ENCODE measurements at places on chromosomes 12 and 14.

- no peak for DNase-seq
These were observed 60.9 kb upstream of the PSMA6 start for GRCh38 chr14:35231207-35231760.

DNA sequence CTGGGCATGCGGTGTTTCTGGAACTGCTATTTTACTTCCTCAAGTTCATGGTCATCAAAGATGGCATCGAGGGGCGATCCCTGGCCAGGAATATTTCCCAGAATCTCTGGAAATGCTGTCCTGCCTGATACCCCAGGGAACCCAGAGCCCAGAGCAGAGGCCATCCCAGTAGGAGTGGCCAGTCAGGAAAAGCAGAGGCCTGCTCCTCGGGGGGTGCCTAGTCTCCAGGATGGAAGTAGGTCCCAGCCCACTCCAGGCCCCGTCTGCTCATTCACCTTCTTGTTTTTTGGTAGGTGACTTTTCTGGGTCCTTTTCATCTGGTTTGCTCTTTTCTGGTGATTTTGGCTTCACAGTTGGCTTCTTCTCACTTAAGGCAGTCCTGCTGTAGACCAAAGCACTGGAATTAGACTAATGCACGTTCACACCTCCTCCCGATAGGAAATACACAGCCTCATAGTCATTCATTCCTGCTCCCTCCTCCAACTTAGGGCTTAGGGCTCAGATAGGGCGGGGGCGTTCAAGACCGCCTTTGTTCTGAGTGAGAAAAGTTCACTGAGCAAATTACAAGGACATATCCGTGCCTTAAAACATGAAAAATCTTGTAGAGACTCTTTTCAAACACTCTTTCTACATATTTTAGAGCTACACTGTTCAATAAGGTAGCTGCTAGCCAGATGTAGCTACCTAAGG is 51.1 kb downstream of the TRAFD1 start:
- no peak for DNase-seq

DNA sequence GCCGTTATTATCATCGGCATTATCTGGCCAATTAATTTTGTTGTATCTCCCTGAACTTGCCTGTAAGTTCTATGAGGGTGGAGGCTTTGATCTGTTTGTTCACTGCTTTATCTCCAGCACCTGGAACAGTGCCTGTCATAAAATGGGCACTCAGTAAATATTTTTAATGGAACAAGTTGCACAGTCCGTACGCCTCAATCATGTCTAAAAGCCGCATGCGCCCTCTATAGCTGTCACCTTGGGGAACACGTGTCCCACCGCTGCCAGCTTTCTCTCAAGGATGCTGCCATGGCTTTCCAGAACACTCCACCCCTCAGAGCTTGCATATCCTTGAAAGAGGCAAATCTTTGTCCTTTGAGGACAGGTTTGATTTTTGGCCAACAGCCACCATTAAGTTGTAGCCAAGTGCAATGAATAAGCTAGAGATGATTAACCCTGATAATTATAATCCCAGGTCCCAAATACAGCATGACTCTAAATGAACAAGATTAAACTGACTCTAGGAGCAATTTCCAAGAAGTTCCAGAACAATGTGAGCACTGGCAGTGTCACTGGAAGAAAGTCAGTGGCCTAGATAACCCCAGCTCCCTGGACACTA is 55.1 kb downstream of the ERH start:
- DNase-seq, result no peak

DNA sequence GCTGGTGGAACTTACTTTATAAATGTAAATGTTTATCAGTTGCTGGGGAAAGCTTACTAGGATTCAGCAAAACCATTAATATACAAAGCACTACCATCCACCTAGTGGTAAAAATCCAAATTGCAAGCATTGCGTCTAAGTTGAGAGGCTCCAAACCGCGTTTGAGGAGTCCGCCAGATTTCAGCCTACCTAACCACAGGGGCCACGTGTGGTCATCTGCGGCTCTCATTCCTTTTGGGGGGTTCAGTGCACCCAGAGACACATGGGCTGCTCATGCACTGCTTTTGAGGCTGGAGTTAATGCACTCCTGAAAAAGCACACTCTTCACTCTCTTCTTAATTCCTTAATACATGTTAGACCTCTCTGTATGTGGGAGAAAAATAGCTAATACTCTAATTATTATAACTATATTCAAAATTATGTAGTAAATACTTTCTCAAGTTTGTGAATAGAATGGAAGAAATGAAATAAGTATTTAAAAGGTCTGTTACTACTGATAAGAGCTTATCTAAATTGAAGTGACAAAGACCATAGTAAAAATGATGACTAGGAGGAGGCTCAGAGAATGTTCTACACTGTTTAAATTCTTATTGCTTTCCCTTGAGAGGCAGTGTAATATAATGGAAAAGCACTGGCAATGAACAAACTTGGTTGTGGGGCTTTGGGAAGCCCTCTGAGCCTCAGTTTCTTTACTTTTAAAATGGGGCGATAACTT is 41.4 kb upstream of the MANSC4 start:
- DNase-seq, result no peak

DNA sequence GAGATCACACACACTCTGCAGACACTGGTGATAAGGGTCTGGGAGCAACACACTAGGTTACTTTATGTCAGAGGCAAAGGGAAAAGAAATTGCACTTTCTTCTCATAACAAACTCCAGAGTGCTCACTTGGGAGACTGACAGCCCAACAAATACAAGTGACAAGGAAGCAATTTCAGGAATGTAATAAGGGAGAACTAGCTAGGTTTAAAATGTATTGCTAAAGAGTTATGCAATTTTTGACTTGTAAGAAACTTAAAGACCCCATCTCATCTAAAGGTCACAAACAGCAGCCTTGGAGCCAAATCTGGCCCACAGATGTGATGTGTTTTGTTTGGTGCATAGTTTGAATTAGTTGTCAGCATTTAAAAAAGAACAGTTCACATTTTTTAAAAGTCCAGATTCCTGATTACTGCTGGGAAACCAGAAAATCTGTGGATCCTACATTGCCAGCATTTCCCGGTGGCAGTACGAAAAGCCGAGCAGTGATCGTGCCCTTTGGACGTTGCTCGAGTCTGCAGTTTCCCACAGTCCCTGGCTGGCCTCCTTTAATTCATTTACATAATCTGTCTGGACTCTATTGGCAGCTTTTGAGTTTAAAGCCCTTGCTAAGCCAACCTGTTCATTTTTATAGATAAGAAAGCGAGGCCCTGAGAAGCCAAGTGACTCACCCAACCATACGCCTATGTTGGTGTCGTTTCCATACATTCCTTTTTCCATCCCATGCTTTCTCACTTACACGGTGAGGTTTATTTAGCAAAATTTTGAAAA is 42.0 kb upstream of the ETV6 start:
- DNase-seq, result no peak

GRCh38 chr12:27984275-27984674 is 11.7 kb upstream of the PTHLH start:
- no peak for DNase-seq

DNA sequence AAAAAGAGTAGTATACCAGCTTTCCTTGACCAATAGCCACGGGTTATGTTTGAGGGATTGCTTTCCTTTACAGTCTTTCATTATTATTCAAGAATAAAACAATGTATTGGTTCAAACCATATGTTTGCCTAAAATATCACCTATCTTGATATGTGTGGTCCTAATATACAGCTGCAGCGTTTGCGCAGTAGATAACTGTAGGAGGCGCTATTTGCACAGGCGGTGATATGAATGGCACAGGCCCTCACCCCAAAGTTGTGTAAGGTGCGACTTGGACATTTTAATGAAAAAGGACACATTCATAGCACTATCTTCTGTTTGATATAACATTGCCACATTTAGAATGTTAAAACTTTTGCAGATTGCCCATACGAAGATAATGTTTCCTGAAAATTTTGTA is 298.4 kb downstream of the TRHDE start:
- no peak for DNase-seq

GRCh38 chr12:99498756-99499155 is 148.8 kb upstream of the GARIN6 start:
- DNase-seq, result no peak

- no peak for DNase-seq
These were observed 642 bp upstream of the ACSM4 start for GRCh38 chr12:7303230-7303629.

GRCh38 chr12:64139021-64139420 is 83.1 kb downstream of the KICS2 start:
- DNase-seq, result no peak

GRCh38 chr12:47419497-47419896 is 286.3 kb downstream of the RPAP3 start:
- no peak for DNase-seq

GRCh38 chr14:82445810-82446570 is 912.3 kb upstream of the SEL1L start:
- no peak for DNase-seq

GRCh38 chr12:97358361-97358760 is 104.2 kb upstream of the RMST start:
- DNase-seq, result no peak

DNA sequence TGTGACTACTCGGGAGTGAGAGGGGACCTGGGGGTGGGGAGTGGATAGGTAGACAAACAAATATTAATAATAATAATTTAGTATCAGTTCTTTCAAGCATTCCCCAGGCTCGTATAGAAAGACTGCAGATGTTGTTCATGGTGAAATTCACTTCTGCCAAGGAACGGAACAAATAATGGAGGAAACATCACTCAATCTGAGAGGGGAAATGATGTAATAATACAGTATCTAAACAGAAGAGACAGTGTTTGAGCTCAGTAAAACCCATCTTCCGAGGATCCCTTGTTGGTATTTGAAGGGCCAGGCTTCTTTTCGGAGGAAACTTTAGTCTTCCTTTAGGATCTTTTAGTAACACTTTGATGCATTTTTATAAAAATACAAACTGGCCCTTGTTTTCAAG is 114.2 kb downstream of the KCNK10 start:
- no peak for DNase-seq

GRCh38 chr12:102487226-102487625 is 6.9 kb upstream of the IGF1 start:
- DNase-seq, result no peak

DNA sequence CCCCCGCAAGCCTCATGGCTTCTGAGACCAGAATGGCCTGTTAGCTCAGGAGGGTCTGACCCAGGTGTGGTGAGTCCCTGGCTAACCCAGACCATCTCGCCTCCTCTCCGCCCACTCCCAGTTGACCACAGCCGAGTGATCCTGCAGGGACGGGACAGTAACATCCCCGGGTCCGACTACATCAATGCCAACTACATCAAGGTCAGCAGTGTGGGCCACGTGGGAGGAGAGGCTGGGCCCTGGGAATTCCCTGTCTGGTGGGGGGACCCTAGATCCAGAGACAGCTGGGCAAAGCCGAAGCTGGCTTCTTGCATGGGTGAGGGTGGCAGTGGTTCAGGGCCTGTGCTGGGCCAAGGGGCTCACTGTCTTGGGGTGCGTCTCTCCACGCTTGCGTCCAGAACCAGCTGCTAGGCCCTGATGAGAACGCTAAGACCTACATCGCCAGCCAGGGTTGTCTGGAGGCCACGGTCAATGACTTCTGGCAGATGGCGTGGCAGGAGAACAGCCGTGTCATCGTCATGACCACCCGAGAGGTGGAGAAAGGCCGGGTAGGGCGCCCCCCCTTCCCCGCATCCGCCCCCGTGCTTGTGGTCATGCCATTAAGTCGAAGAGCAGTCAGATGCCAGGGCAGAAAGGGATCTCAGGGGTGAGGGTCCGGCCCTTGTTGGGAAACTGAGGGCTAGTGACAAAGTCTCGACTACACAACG is 5.0 kb downstream of the PTPN6 start:
- DNase-seq, result no peak

GRCh38 chr14:93114068-93114710 is 1.5 kb downstream of the ITPK1 start:
- DNase-seq, result no peak

GRCh38 chr14:51546603-51547258 is 105.0 kb upstream of the FRMD6 start:
- DNase-seq, result no peak

DNA sequence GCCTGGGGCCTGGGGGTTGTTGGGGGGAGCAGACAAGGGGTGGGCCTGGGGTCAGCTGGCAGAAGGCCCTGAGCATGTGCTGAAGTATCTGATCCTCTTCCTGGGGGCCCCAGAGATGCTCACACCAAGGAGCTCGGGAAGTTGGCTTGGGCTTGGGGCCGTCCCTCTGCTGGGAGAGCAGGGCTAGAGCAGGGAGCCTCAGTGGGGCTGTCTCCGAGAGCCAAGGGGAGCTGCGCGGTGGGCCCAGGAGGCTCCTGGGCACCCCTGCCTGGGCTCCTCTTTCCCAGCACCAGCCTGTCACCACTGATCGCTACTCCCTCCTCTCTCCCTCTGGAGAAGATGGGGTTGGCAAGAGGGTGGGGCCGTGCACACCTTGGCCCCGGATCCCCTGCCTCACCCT is 28.3 kb downstream of the BEGAIN start:
- DNase-seq, result no peak

DNA sequence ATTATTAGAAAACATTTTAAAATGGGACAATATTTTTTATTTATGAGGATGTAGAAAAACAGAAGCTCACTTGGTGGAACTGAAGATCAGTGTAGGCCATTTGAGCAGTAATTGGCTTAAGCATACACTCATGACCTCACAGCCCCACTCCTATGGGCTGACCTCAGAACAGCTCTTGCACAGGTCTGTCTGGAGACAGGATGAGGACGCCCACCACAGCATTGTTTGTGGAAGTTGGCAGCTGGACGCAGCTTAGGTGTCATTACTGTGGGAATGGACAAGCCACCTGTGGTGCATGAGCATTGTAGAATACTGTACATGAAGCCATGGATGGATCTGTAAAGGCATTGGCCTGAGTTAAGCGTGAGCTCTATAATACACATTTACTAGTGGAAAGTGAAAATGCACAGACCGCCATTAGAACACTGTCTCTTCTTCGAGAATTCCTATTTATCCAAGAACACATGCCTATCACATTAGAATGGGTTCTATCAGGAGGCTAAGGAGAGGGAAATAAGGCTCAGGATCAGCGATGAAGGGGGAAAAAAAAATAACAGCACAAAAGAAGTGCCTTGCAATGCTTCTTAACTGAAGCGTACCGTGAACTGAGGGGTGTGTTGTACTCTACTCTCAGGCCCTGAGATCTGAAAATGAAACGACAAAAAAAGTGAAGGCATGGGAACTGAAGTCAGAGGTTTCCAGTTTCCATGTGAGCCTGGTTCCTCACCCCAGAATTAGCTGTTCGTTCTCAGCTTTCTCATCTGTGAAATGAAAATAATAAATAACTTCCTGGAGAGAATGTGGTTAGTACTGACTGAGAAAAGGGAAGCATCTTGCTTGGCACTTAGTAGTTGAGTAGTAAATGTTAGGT is 33.6 kb downstream of the KCNA1 start:
- DNase-seq, result no peak
